ENCODE measurements at places on chromosomes 16 and 17.

GRCh38 chr17:70829876-70830275, 660.5 kb downstream of the KCNJ2 start:
- DNase-seq = no peak

DNA sequence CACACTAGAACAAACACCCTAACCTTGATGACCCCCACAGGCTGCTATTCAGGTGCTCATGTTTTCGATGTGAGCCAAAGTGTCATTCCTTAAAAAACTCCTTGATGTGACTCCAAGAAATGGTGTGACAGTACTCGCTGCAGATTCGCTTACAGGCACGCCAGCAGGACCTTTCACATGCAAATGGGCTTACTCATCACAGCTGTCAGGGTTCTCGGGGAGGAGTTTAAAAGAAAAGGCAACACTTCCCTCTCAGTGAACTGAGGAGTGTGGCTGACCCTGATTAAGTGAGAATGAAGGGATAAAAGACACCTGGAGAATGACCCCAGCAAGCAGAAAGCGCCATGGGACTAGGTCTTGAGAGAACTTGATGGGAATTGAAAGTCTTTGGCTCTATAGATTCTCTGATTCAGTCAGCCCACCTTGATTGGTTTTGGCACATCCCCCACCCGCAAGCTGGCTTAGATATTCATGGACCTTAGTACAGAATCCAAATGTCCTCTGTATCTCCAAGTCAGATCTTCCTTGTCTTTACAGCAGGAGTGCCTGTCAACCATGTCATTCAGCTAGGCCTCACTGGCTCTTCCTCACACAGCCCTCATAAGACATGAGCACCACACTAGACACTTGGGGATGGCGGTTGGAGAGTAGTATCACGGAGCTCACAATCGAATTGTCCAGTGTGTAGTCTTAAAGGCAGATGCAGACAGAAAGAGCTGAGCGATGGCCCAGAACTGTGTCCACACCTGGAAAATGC, 82.6 kb downstream of the HIC1 start:
- no peak for DNase-seq

DNA sequence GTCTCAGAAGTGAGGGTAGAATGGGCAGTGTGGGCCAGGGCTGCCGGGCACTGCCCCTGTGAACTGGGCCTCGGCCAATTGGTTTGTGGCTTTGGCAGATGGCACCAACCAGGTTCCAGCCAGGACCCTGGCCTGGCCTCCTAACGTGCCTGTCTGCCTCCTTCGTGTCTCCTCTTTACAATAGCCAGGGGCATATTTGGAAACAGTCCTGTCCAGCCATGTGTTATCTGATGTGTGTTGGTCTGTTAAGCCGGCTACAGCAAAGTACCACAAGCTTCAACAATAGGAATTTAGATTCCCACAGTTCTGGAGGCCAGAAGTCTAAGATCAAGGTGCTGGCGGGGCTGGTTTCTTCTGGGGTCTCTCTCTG, 14.6 kb downstream of the CRISPLD2 start:
- DNase-seq = no peak

GRCh38 chr17:45688353-45688752, 95.8 kb upstream of the CRHR1 start:
- no peak for DNase-seq

DNA sequence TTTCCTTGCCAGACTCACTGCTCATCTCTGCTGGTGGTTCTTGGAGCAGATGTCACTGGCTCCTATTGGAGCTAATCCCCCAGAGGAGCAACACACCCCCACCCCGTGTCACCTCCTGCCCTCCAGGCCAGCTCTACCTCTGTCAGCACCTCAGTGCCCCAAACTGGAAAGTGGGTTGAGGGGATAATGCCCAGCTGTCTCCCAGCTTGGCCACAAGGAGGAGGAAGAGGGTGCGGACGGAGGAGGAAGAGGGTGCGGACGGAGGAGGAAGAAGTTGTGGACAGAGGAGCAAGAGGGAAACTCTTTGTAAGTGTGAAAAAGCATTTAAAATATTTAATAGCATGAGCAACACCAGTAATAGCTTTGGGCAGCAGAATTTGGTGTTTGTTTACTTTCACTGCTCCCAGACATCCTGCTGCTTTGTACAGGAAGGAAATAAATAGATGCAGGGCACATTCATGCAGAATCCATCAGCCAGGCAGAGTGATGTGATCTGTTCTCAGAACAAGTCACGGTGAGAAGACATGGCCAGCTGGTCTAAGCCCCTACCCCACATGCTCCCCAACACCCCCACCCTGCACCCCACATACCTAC, 82.5 kb downstream of the C17orf67 start:
- no peak for DNase-seq

GRCh38 chr17:59329176-59330052, 2.0 kb upstream of the YPEL2 start:
- DNase-seq = peak; percentile 55

- no peak for DNase-seq
Observed at GRCh38 chr16:35182043-35182677, 1722.7 kb downstream of the TP53TG3F start.

- no peak for DNase-seq
Observed at GRCh38 chr17:55430541-55431288, 9.1 kb upstream of the MMD start.

DNA sequence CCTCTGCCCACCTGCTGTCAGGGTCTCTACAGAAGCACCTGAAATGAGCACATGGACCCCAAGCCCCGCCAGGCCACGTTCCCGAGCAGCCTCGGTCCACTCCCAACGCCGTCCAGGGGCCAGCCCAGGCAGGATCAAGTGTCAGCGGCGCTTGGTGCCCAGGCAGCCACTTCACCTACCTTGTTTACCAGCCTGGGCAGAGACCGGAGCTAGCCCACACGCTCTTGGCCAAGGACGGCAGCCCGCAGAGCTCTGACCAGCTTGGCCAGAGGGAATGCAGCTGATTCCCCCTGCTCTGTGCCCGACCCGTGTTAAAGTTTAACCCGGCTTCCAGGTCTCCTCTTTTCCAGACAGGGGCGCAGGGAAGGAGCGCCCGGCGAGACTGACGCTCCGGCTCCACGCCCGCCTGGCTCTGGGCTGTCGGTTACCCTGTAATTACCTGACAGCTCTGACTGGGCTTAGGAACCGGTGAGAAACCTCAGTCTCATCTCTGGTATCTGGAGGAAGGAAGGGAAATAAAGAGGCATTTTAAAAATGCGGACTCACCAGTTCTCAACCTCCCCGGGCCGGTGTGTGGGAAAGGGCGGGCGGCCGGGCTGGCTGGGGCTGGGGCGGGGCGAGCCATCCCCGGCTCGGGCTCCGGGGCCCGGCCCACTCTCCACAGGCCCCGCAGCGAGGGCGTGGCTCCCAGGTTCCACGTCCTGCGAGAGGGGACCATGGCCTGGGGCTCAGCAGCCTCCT, 4.6 kb downstream of the KIFC3 start:
- no peak for DNase-seq

DNA sequence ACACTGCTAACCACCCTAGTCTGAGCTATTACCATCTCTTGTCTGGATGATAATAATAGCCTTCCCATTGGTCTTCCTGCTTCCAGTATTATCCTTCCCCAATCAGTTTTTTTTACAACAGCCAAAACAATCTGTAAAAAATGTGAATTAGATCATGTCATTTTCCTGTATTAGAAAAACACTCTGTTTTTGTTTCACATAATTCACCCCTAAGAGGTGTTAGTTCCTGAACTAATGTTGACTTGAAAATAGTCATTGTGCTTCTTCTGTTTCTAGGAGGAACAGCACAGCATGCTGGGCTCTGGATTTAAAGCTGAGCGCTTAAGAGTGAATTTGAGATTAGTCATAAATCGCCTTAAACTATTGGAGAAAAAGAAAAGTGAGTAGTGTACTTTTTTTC, 20.0 kb downstream of the IST1 start:
- no peak for DNase-seq

DNA sequence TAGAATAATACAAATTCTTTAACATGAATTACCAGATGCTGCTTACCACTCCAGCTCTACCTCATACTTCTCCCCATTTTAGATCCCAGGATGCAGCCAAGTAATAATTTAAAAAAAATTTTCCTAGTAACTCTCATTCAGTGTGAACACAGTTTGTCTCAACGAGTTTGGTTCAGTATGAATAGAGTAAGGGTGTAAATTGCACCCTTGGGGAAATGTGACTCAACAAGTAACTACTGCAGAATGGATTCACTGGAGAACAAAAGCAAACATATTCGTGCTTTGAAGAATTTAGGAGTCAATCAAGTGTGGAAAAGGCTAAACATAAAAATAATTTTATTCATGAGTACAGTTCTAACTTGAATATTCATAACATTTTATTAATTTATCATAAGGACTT, 23.0 kb downstream of the KCNJ16 start:
- no peak for DNase-seq

DNA sequence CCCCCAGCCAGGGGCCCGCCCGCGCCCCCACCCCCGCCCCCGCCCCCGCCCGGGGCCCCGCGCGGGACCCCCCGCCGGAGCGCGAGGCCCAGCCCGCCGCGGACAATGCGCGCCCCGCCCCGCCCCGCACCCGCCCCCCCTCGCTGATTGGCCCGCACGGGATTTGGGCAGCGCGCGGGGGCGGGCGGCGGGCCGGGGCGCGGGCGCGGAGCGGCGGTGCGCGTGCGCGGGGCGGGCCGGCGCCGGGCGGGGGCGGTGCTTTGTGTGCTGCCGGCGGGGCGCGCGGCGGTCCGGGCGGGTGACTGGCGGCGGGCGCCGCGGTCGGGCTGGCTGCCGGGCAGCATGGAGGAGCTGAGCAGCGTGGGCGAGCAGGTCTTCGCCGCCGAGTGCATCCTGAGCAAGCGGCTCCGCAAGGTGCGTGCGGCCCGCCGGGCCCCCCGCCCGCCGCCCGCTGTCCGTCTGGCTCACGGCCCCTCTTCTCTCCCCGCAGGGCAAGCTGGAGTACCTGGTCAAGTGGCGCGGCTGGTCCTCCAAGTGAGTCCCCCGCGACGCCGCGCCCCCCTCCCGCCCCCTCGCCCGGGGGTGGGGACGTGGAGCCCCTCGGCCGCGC, at the start of gene CBX2:
CBX2 (plus strand) TSS at position 255 of the 610 bp plus-strand sequence; CDS start at position 343, 88 bp downstream.
- peak; percentile 86 for DNase-seq

GRCh38 chr16:3857189-3858043, 23.1 kb downstream of the CREBBP start:
- no peak for DNase-seq

DNA sequence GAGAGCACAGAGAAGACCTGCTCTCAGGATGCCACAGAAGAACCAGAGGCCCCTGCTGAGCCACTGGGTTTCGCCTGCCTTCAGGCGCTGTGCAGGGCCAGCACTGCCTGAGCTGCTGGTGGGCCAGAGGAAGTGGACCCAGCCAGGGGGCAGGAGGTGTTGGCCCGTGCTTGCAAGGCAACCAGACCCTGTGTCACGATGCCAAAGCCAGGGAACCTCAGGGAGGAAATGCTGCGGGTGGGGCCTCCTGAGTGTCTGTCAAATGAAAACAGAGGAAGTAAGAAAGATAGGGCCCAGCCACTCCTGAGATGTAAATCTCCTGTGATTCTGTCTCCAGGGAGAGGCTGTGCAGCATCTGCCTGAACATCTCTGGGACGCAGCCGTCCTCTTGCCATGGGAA, 58.1 kb upstream of the ADORA2B start:
- DNase-seq = no peak

- DNase-seq = no peak
Observed at GRCh38 chr17:28585851-28586250, 9.2 kb upstream of the ALDOC start.

DNA sequence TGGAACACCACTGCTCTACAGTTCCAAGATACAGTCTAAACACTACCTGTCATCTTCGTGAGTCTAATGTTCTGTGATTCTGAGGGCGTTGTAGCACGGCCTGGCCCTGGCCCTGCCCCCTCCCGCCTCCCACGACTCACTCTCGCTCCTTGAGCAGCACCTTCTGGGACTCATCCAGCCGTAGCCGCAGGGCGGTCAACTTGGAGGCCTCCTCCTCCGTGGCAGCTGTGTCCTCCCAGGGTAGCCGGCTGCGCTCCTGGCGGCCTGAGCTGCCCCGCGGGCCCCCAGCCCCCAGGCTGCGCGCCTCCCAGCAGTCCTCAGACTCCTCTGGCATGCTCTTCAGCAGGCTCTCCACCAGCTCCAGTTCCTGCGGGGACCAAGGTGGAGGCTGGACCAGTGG, 10.6 kb downstream of the CCDC102A start:
- no peak for DNase-seq

- peak; percentile 44 for DNase-seq
Observed at GRCh38 chr17:78538033-78538776, 39.0 kb downstream of the DNAH17 start.

DNA sequence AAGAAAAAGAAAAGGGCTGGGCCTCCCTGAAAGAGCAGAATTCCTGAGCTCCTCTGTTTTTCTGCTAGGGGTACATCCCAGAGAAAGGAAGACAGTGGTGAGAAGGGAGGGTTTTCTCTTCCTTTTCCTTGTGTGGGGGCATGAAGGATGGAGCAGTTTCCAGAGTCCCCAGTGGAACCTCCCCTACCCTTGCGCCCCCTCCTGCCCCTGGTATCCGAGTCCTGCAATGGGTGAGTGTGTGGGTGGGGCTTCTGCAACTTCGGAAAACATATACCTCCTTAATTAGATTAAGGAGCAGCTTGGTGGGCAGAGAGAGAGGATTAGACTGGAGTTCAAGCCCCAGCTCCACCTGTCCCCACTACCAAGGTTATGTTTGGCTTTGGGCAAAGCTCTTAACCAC, 5.4 kb upstream of the GIP start:
- no peak for DNase-seq

DNA sequence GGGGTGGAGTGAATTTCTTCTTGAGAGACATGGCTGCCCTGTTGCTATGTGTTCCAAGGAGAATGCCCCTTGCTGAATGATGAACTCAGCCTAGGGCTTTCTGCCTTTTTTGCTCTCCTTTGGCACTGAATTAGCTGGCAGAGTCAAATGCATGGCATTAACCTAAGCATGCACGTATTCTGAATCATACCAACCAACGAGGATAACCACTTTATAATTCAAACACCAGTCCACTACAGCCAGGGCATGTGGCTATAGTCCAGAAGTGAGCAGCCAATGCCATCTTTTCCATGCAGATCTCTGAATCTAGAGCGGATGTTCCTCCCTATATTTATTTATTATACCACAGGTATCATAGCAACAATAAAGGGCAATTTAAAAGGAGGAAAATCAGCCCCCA, 15.7 kb downstream of the TMIGD1 start:
- DNase-seq = no peak

GRCh38 chr16:31248344-31248743, 11.4 kb upstream of the ITGAM start:
- no peak for DNase-seq

DNA sequence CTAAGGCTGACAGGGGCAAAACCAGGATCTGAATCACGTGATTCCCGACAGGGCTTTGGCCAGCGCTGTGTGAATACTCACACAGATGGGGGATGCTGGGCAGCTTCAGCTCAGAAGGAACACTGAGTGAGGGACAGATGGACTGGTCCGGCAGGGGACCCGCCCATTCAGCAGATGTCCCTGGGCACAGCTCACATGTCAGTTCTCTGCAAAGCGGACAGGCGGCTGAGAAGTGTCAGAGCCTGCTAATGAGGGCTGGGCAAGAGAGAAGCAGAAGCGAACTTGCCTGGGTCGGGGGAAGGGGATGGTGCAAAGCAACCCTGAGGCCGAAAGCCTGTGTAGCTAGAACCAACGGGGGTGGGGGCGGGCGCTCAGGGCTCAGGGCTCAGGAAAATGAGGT, 11.9 kb upstream of the GLIS2 start:
- no peak for DNase-seq

GRCh38 chr16:10584981-10585438, 4.6 kb upstream of the EMP2 start:
- DNase-seq = no peak

All from stimulated activated naive CD8-positive, alpha-beta T cell treated with anti-CD3 and anti-CD28 coated beads, Interleukin-15, Interleukin-2, amounts not matched to agents 100 U/mL and 50 U/mL, for 24 hours (primary cell).